MV-4-11 (cell line): ENCODE measurements at places on chromosomes 3 and 15.

- DNase-seq, result no peak
Measured at GRCh38 chr3:88132894-88133293, 16.9 kb upstream of the C3orf38 start.

DNA sequence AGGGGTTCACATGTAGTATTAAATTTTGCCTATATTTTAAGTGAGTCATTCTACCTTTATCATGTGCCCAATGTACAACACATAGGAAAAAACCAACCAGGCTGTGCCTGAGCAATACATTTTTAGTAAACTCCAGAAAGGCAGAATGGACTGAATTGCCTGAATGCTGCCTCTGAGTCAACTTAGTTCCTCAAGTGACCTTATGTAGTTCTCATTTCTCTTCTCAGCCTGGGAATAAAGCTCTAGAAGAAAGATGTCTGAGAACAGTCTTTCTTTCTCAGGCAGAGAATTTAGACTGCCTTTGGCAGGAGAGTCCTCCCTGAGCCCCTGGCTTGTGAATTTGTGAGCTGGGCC is 13.0 kb downstream of the ST3GAL6 start:
- peak; percentile 39 for DNase-seq

- DNase-seq, result peak; percentile 4
Measured at GRCh38 chr3:130925628-130926027, 31.7 kb downstream of the ATP2C1 start.

GRCh38 chr3:35088943-35089342 is 550.4 kb upstream of the ARPP21 start:
- DNase-seq, result no peak
